ENCODE measurements at places on chromosomes 6 and 20. TPM values are rescaled to one million over a fixed set of nuclear protein-coding genes. Genes with fewer than 3 reads are reported as not detected.

The CDSN gene
- total RNA-seq: not detected

The PGC gene
- total RNA-seq: not detected

The TP53INP2 gene
- 5.3 TPM for total RNA-seq

The AVP gene
- not detected for total RNA-seq

The ZC3H12D gene
- total RNA-seq: not detected

The SRC gene
- total RNA-seq: 0.81 TPM

The CRISP2 gene
- total RNA-seq: not detected

The PHACTR3 gene
- total RNA-seq: 6.0 TPM

The C6orf58 gene
- total RNA-seq: 0.50 TPM

The RALGAPA2 gene
- 36.4 TPM for total RNA-seq

The NKX2-2 gene
- not detected for total RNA-seq

The TTLL9 gene
- total RNA-seq: 0.16 TPM

The CLPSL1 gene
- total RNA-seq: not detected

The ADGB gene
- not detected for total RNA-seq

The ADA gene
- total RNA-seq: 20.2 TPM

The LY6G5B gene
- total RNA-seq: 5.3 TPM
